Neural crest cell (in vitro differentiated cells): ENCODE measurements at places on chromosomes 6 and 20.

GRCh38 chr6:158457616-158458278 lies 102.1 kb upstream of the TMEM181 start:
- DNase-seq, result no peak

DNA sequence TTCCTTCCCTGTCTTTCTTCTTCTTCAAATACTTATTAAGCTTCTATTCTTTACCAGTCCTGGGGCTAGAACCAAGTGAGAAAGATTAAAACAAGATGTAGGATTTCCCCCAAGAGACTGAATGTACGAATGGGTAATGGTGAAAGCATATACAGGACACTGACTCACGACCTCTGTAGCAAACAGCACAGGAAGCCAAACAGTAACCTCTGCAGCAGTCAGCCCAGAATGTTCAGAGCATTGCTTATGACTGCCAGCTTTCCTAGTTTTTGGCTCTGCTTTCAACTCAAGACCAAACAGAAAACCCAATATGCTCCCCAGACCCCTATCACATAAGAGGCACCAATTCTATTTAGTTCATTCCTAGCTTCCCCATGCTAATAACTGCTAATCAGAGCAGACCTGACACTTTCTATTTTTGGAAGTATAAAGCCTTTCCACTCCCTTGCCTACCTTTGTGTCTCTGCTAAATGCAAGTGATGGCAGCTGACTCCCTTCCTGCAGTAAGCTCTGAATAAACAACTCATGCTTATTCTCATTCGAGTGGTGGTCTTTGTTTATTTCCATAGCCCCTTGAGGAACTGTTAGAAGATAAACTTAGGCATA lies 690.6 kb downstream of the EPM2A start:
- no peak for DNase-seq

GRCh38 chr6:112382778-112383177 lies 35.6 kb downstream of the RFPL4B start:
- no peak for DNase-seq

DNA sequence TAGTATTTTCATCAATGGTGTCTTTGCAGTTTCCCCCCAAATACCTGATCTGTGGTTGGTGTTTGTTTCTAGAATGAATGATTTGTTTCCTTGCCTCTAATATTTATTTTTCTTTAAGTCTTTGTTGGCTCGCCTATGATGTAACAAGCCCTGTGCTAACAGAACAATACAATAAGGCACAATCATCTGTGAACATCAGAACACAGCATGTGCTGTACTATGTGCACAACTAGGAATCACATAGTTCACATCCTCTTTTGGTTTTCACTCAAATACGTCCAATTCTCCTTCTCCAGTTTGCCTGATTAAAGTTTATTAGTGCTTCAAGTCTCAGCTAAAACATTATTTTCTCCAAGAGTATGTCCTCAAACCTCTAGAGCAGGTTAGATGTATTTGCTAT lies 613.1 kb downstream of the EPHA7 start:
- DNase-seq, result no peak

DNA sequence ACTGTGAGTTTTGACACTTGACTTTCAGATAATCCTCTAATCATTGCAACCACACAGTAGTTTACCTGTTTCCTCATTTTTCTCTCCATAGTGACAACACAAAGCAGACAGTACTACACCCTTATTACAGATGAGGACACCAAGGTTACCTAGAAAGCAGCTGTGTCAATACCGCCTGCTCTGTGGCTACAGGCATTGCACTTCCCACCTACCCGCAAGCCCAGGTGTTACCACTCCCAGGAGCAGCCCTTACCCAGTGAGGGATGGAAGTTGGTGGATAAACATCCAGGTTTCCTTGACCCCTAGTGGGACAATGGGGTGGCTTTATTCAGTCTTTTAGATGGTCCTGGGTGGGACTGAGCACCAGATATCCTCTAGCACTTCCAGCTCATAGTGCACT lies 503.6 kb downstream of the PTPRT start:
- DNase-seq, result no peak

DNA sequence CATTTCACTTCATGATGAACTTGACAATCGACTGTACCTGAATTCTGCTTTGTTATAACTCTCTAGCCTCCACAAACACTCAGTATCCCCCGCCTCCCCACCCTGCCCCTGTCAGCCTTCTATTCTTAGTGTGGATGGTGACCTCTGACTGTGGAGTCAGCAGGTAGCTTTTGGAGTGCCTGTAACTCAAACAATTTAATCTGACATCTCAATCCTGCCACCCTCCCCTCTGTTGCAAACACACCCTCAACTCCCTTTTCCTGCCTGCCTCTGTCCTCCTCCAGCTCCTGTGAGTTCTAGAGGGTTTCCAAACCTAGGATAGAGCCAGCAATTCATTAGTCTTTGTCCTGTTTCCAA lies 20.3 kb downstream of the DAAM2 start:
- no peak for DNase-seq

- no peak for DNase-seq
These were observed 718.9 kb downstream of the EPHA7 start for GRCh38 chr6:92700411-92700810.

GRCh38 chr20:23668477-23668951 lies 20.3 kb downstream of the CST4 start:
- peak; percentile 53 for DNase-seq

GRCh38 chr6:119040229-119040628 lies 38.2 kb downstream of the FAM184A start:
- DNase-seq, result no peak
